ENCODE measurements at places on chromosomes 2 and 18.

GRCh38 chr2:176805345-176805744 lies 407.2 kb upstream of the HNRNPA3 start:
- no peak for DNase-seq

DNA sequence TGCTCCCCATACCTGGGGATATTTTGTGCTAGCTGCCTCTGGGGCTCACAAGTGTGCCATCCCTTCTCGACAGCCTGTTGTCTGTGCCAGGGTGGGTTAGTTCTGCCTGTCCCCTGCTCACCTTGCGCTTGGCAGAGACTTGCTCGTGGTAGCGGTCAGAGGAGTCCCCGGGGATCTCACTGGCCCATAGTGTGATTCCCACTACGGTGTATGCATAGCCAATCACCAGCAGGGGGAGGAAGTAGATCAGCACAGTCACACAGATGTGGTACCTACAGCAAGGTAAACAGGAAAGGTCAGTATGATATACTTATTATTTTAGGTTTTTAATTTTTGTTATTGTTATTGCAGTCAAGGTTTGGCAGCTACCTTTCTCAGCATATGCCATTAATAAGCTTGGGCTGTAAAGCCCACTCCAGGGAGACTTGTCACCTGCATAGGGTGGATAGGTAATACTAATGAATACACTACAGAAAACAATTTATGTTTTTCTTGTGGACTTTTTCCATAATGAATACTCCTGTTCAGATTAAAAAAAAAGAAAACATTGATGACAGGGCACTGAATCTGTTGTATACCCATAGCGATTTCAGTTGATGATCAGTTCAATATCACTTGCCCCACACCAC lies 95.2 kb downstream of the POLE4 start:
- DNase-seq, result no peak

GRCh38 chr18:70418546-70419311 lies 129.9 kb downstream of the SOCS6 start:
- no peak for DNase-seq

- DNase-seq, result no peak
These were observed 5.5 kb downstream of the COPS9 start for GRCh38 chr2:240130393-240131195.

DNA sequence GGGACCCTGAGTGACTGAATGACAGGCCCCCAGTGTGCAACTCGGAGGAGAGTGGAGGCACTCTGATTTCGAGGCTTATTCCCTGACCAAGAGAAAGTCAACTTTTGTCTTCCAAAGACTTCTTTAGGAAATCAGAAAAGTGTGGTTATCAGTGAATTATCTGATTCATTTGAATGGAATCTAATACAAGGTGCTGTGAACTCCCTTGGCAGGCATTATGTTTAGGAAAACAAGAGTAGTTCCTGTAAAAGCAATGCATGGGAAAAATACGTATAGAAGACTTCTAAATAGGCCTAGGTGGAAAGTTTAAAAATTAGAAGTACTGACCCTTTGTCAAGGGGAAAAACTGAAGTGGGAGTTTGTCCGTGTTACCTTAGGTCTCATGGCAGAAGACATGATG lies 269.4 kb downstream of the GBX2 start:
- no peak for DNase-seq

All from femur (tissue), 1 donor.